ENCODE measurements at places on chromosomes 3 and 15. TPM values are rescaled to one million over a fixed set of nuclear protein-coding genes. Genes with fewer than 3 reads are reported as not detected.
A peak's percentile ranks its signal among the peaks of the same experiment; 100 is the strongest.

The NR2E3 gene
- total RNA-seq = not detected

The CADM2 gene
- total RNA-seq = not detected

GRCh38 chr3:11671648-11672100 lies 28.0 kb upstream of the VGLL4 start:
- peaks cover 48% of the 10 kb centered on the region for H3K4me1 ChIP-seq
- peak overlapping the region; percentile 46 for H3K4me3 ChIP-seq
- no peaks in the 10 kb centered on the region for H3K27me3 ChIP-seq
- peak; percentile 74 for DNase-seq
- H3K36me3 ChIP-seq = no peaks in the 10 kb centered on the region
- peak overlapping the region; percentile 44 for H3K27ac ChIP-seq

The ACOX2 gene
- 7.5 TPM for total RNA-seq

- DNase-seq = peak; percentile 4
- H3K36me3 ChIP-seq = no peaks in the 10 kb centered on the region
- no peak overlapping the region for H3K4me3 ChIP-seq
- H3K4me1 ChIP-seq = peaks cover 3% of the 10 kb centered on the region
These were observed 24.9 kb downstream of the KNL1 start for GRCh38 chr15:40618906-40619305.

DNA sequence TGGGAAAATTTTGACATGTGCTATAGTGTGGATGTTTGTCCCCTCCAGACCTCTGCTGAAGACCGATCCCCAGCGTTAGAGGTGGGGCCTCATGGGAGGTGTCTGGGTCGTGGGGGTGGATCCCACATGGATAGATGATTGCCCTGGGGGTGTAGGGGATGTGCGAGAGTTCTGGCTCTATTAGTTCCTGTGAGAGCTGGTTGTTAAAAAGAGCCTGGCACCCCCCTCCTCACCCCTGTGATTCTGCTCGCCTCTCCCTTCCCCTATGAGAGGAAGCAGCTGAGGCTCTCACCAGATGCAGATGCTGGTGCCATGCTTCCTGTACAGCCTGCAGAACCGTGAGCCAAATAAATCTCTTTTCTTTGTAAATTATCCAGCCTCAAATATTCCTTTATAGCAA lies 67.4 kb downstream of the ATP10A start:
- H3K4me1 ChIP-seq = peaks cover 38% of the 10 kb centered on the region
- H3K27me3 ChIP-seq = no peaks in the 10 kb centered on the region
- no peaks in the 10 kb centered on the region for H3K36me3 ChIP-seq
- no peak overlapping the region for H3K27ac ChIP-seq
- H3K4me3 ChIP-seq = no peak overlapping the region

DNA sequence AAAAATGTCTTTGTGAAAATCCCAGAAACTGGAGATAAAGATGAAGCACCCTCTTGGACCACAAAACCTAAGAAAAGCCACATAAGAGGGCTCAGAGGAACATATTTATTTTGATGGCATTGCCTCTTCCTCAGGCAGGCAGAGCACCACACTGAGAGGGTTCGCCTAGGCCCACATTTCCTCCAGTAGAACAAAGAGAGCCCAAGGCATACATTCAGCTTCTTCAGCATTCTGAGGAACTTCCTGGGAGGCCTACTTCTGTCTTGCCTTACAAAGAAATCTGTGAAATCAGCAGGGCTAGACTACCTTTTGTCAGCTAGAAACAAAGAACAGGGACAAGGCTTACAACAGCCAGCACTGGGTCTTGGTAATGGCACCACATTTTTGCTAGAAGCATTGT lies 1325.3 kb downstream of the SI start:
- H3K4me1 ChIP-seq = no peaks in the 10 kb centered on the region
- H3K4me3 ChIP-seq = no peak overlapping the region
- no peak for DNase-seq
- H3K27me3 ChIP-seq = no peaks in the 10 kb centered on the region
- no peak overlapping the region for H3K27ac ChIP-seq
